ENCODE measurements at places on chromosomes 3 and 15. TPM values are rescaled to one million over a fixed set of nuclear protein-coding genes. Genes with fewer than 3 reads are reported as not detected.

PCBP4 gene
- 7.5 TPM for total RNA-seq

FOXB1 gene
- total RNA-seq: not detected

KNG1 gene
- total RNA-seq: 1,193 TPM

AMIGO3 gene
- total RNA-seq: not detected

CCDC32 gene
- 8.3 TPM for total RNA-seq

ACKR2 gene
- total RNA-seq: 28.7 TPM

TMCO5A gene
- total RNA-seq: not detected

NR1I2 gene
- 188 TPM for total RNA-seq

HTR3E gene
- not detected for total RNA-seq

POLR2M gene
- total RNA-seq: 21.3 TPM

Measured in right lobe of liver (tissue), 6 donors.